ENCODE measurements at places on chromosomes 3 and 15.

DNA sequence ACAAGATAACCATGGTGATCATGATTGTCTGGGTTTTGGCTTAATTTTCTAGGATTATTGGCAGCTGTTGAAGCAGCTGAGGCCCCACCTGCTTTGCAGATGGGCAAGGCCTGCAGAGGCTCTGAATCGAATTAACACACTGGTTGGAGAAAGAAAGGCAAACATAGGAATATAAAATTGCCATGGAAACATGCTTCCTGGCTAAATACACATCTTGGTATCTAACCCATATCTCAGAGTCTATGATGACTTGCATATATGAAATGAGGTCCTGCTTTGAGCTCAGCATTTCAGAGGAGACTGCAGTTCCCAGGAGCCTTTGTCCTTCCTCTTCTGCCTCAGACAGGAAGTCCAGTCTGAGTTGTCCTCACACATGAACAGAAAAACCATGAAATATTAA lies 24.3 kb upstream of the SV2B start:
- no peak for DNase-seq

DNA sequence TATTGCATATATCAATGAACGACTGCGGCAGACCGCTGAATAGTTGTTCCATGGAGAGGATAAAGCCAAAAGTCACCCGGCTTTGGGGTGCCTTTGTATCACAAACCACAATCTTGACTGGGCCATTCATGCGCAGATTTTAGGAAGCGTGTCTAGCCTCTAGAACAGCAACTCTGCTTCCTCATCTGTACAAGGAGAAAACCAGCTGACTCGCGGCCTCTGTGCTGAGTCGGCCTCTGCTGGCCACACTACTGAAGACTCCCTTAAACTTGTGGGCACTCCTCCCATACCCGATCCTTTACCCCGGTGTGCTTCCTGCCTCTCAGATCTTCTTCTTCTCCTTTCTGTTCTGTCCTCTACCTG lies 872 bp downstream of the DLEC1 start:
- DNase-seq = peak; percentile 82

- no peak for DNase-seq
These were observed 48.2 kb downstream of the WWTR1 start for GRCh38 chr3:149609595-149609994.

GRCh38 chr15:95368191-95368590 lies 962.3 kb upstream of the NR2F2 start:
- no peak for DNase-seq

GRCh38 chr3:13067778-13068177 lies 5.5 kb downstream of the IQSEC1 start:
- no peak for DNase-seq

DNA sequence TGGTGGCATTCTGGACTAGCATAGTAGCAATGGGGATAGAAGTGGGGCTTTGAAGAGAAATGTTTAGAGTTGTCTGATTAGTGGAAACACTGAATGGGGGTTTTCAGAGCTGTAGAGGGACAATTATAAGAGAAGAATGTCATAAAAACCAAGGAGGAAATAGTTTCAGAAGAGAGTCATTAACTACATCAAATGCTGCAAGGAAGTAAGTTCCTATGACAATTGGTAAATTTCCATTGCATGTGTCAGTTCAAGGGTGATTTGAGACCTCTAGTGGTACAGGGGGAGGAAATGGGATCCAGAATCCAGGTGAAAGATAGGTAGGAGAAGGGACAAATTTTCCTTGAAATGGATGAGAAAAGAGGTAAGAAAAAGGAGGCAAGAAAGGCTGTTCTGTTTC lies 68.3 kb upstream of the TBC1D5 start:
- DNase-seq = no peak

- DNase-seq = no peak
These were observed 3.0 kb downstream of the CYP8B1 start for GRCh38 chr3:42872718-42873117.

GRCh38 chr3:100538339-100538706 lies 45.9 kb downstream of the TMEM45A start:
- DNase-seq = no peak

- DNase-seq = no peak
These were observed 16.0 kb upstream of the PTX3 start for GRCh38 chr3:157420606-157421130.

GRCh38 chr3:112090887-112091586 lies 4.8 kb downstream of the C3orf52 start:
- no peak for DNase-seq
